ENCODE measurements at places on chromosomes 4 and X. TPM values are rescaled to one million over a fixed set of nuclear protein-coding genes. Genes with fewer than 3 reads are reported as not detected.

The CXCL3 gene
- total RNA-seq: 0.34 TPM

The POLA1 gene
- total RNA-seq: 36.0 TPM

The CDX4 gene
- total RNA-seq: not detected

The STK26 gene
- total RNA-seq: 0.11 TPM

The PRDM5 gene
- 11.1 TPM for total RNA-seq

The SOD3 gene
- total RNA-seq: 1.7 TPM

The CT83 gene
- not detected for total RNA-seq

The GSX2 gene
- total RNA-seq: not detected

The ARL9 gene
- 2.5 TPM for total RNA-seq

The USP26 gene
- total RNA-seq: not detected

The SYNPO2 gene
- 2.8 TPM for total RNA-seq

The SRPX2 gene
- total RNA-seq: 33.9 TPM

DNA sequence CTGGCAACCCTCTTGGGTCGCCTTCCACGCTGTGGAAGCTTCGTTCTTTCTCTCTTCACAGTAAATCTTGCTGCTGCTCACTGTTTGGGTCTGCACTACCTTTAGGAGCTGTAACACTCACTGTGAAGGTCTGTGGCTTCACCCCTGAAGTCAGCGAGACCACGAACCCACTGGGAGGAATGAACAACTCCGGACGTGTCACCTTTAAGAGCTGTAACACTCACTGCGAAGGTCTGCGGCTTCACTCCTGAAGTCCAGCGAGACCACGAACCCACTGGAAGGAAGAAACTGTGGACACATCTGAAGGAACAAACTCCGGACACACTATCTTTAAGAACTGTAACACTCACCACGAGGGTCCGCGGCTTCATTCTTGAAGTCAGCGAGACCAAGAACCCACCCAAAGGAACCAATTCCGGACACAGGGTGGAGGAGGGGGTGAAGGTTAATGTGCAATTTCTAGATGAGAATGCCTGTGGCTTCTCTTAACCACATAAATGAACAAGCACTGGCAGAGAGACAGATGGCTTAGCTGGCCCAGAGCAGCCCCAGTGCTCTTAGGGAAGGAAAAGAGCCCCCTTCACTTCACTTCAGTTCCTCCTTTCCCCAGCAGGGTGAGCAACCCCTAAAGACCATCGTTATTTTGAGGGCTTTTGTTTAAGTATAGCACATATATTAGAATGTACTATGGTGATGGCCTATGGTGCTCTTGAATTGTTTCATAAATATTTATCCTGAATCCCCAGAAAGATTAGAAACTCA is 73.0 kb downstream of the LUZP4 start:
- DNase-seq: no peak

- DNase-seq: no peak
These were observed 13.0 kb upstream of the TBC1D9 start for GRCh38 chr4:140769209-140769608.

GRCh38 chr4:108877821-108878220 is 115.0 kb upstream of the ETNPPL start:
- DNase-seq: no peak

- DNase-seq: no peak
These were observed 27.3 kb downstream of the PRDX4 start for GRCh38 chrX:23694606-23695005.

DNA sequence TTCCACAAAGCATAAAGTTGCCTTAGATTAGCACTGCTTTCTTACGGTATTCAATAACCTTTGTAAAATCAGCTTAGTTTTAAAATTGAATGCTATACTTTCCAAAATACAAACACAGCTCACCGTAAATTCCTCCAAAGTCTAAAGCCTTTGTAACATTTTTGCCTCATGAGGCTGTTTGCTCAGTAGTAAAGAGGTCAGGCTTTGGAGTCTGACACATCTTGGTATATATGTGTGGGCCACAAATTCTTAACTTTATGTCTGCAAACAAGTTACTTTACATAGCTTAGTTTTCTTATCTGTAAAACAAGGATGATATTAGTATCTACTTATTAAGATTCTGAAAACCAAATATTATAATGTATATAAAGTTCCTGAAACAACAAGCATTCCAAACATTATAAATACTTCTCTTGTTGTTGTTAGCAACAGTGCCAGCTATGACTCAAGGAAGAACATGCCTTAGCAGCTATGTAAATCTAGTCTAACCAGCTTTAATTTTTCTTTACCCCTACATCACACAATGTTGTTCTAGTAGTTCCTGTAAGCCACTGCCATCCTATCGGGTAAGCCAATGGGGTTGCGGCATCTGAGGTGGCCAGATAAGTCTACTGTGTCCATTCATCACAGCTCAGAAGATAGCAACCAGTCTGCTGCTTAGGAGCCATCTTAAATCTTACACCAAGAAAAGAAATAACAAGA is 709.0 kb downstream of the KLHL13 start:
- DNase-seq: no peak

GRCh38 chrX:119758731-119759247 is 401 bp downstream of the SOWAHD start:
- DNase-seq: peak; percentile 17

DNA sequence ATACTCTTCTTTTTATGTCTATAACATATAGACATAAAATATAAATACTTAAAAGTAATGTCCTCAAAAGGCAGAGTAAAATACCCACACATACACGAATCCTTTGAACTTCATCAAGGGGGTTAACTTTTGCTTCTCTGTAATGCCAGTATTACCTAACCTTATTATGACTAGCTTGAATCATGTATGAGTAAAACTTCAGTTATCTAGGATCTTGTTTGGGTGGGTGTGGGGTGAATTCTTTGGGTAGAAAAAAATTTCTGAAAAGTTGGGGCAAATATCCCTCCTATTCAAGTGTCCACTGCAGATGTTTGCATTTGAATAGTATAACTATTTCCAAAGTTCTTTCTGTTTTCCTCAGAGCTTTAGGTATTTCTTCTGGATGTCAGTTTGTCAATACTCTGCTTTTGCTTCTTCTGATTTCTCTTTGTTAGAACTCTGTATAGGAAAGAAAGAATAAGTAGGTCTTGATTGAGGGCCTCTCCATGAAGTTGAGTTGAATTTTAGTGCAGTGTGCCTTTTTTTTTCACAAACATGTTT is 173.8 kb downstream of the ADGRL3 start:
- no peak for DNase-seq

DNA sequence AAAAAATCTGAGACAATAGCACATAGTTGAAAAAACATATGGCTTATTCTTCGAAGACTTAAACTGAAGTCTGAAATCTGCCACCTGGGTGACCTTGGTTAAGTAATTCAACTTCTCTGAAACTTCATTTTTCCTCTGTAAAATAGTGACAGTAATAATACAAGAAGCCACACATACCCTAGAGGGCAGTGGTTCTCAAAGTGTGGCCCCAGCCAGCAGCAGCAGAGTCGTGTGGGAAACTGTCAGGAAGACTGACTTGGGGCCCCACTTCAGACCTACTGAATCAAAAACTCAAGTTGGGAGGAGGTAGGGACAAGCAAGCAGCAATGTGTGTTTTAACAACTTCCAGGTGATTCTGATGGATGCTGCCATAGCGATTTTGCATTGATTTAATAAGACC is 249.9 kb downstream of the HNRNPD start:
- no peak for DNase-seq

DNA sequence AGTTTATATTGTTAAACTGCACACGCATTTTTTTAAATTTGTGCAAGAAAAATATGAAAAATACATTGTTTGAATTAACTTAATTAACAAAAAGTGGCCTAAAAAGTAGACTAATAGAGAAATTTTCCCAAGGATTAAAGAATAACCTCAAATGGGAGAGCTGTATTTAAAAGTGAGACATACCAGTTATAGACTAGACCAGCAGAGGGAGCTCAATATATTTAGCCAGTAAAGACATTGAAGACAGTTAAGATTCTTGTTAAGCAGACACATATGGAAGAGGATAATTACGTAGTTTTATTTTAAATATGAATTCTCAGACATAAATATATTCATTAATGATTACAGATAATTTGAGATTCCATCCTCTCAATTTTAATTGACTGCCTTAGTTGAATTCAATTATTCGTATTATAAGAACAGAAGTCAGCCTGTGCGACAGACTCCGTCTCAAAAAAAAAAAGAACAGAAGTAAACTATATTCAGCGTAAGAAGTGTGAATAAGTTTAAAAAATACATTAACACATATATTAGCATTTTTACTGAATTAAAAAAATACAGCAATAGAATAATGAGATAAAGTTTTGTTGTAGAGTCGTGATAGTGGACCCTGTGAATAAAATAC is 64.8 kb downstream of the GLRA3 start:
- DNase-seq: no peak

DNA sequence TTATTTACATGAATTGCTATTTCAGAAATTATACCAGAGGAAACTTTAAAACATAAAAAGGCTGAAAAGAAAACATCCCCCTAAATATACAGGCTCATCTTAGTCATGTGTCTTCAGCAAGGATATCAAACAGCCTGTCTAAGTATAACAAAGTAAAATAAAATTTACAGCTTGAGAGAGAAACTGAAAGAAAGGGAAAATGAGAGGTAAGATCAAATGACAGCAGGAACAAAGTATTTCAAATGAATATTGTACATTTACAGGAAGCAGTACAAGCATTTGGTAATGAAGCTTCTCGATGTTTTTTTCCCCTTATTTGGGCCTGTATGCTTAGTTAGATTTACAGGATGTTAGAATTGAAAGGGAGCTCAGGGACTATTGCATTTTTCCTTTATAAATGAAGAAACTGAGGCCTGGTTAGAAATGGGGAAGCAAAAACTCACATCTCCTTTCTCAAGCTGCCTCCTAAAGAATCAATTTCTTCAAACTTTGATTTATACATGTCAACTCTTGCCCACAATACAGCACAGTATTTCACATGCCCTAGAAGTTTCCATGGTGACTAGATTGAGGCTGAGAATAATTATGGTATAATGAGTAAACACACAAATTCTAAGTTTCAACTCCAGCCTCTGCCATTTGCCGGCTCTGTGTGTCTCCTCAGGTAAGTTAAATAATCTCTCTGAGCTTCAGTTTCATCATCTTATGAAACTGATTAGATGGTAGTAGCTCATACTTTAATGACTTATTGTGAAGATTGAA is 29.3 kb downstream of the DAPP1 start:
- DNase-seq: no peak

DNA sequence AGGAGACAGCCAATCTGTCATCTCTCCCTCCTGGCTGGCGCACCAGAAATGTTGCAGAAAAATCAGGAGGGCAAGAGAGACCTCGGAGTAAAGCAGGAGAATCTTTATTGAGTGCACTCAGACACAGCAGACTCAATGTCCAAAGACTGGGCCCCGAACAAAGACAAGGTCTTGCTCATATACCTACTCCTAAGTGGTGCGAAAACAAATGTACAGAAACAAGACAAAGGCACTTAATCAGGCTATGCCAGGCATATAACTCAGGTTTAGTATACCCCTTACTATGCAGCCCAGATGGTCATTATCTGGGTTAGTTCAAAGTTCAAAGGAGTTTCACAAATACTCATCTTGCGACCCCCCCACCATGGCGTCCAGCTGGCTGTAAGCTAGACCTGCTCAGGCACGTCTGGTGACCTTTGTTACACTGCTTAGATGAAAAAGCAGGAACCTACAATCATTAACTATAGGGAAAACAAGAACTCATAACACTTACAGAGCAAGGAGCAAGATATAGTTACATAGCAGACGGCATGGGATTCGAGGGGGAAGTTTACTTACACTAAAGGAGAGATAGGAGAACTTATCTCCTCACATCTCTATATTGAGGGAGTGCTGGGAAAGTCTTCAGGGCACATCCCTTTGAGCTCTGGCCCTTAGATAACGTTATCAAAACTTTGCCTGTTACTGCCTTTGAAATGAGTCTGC is 27.5 kb downstream of the SULT1E1 start:
- DNase-seq: no peak

GRCh38 chr4:128916832-128917231 is 107.3 kb downstream of the JADE1 start:
- no peak for DNase-seq

DNA sequence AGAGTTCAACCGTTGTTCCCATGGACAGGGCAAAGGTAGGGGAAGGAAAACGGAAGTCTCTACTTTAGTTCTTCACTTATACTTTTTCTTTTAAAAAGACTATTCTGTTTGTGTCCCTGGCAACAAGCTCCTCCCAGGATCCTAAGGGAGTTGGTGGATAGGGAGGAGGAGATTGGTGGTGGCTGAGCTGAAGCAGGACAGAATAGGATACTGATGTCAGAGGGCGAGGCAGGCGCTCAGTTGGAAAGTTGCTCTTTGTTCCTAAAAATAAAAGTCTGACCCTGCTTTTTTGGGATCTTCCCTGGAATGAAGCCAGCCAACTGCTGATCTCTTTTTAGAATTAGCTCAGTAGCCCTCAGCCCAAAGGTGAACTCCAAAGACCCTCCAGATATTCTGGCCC is 104.7 kb downstream of the MGST2 start:
- DNase-seq: no peak

DNA sequence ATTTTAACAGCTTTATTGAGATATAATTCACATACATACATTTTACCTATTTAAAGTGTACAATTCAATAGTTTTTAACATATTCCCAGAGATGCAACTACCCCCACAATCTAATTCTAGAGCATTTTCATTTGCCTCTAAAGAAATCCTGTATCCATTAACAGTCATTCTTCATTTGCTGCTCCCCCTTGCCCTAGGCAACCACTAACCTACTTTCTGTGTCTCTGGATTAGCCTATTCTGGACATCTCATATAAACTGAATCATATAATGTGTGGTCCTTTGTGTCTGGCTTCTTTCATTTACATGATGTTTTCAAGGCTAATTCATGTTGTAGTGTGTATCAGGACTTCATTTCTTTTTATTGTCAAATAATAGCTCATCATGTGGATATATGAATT is 105.1 kb upstream of the GRPR start:
- no peak for DNase-seq

DNA sequence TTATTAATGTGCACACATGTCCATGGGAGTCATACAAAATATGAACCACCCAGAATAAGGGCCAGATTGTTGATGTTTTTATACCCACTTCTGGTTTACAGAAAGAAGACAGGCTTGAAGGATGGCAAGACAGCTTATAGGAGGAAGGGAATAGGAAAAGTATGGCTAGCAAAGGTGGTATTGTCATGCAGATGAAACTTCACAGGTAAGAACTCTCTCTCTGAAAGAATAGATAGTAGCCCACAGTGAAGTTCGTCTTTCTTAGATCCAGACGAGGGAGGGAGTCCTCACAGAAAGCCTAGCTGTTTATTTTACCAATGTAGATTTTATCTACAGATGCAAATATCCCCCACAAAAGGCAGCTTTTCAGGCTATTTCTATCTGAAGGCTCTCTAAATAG is 43.7 kb upstream of the SPIN4 start:
- DNase-seq: no peak

DNA sequence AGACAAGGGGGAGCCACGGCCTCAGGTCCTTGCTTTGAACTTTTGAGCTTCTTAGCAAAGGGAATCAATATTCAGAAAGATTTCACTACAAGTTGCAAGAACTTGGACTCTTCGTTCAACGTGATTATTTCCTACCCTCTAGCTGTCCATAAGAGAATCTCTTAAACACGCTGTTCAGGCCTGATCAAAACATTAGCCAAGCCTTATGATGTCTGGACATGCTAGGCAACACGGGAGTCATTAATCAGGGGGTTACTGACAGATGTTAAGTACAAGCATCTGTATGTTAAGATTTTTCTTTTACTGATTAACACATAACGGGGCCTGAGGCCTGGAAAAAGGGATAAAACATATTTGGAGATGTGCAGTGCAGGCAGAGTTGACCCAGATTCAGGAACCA is 138.9 kb upstream of the IL1RAPL2 start:
- no peak for DNase-seq

Data from SJSA1 (cell line).